ENCODE measurements at places on chromosomes 4 and X.

GRCh38 chr4:181753207-181753606, 490.0 kb upstream of the TENM3 start:
- no peak for DNase-seq

DNA sequence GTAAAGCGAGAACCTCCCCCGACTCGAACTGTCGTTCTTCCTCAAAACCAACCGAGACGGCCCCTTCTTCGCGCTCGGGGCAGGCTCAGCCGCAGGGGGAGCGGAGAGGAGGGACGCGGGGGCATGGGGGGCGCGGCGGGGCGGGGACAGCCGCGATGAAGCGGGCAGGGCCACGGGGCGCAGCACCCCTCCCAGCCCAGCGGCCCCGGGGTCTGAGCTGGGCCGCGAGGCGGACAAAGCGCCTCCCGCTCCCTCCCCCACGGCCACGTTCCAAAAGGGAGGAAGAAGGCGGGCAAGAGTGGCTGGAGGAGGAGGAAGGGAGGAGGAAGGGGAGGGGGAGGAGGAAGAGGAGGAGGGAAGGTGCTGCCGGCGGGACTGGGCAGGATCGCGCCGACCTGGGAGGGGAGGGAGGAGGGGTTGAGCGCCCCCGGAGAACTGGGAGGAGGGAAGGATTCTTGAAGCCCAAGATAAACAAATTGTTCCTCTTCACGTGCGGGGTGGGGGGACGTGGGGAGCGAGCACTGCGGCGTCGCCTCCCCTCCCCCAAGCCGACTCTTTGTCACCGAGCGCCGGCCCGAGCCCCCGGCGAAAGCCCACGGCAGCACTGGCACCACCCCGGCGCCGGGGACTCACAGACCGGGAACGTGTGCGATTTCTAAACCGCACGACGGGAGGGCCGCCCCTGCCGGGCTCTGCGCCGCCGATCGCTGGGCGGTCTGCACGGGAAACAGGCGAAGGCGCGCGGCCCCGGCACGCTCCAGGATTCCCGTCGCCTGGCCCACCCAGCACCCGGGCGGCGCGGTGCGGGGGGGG, 2.9 kb downstream of the MAML3 start:
- peak; percentile 62 for DNase-seq

DNA sequence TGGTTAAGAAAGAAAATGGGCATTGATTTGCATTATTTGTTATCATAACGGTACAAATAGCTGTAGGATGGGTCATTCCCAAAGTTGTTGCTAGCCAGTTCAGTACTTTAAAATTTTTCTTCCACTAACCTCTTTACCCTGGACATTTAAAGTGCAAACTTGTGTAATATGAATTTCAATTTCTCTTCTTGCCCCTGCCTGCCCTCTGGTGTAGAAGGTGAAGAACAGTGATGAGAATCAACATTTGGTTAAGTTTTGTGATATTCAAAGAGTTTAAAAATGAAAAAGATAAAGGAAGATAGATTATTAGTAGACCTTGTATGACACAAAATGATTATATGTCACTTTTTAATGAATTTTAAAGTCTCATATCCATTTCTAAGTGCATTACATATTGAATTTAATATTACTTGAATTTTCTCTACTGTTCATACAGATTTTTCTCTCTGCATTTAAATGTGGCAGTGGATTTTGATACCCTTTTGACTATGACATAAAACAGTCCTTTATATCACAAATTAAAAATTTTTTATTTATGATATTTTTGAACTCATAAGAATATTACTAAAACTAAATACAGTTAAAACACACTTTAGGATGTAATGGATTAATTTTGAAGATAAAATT, 337.7 kb downstream of the BMPR1B start:
- DNase-seq: no peak

- DNase-seq: no peak
These were observed 153.3 kb upstream of the USP9X start for GRCh38 chrX:40931921-40932320.

DNA sequence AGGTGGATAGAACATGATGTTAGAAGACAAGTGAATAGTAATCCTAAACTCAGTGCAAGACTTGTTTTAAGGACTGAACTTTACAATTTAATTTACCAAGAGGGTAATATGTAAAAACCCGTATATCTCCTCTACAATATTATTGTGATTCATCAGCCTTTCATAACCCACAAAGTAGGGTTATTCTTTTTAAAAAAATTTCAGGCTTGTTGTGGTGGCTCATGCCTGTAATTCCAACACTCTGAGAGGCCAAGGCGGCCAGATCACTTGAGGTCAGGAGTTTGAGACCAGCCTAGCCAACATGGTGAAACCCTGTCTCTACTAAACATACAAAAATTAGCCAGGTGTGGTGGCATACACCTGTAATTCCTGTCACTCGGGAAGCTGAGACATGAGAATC, 7.2 kb downstream of the IBSP start:
- DNase-seq: no peak
